ENCODE measurements at places on chromosomes 12 and 14.
A peak's percentile ranks its signal among the peaks of the same experiment; 100 is the strongest.

GRCh38 chr12:50550530-50551223 is 45.9 kb downstream of the DIP2B start:
- no peak for DNase-seq

GRCh38 chr12:108638141-108638827 is 4.6 kb upstream of the SELPLG start:
- no peak for DNase-seq

DNA sequence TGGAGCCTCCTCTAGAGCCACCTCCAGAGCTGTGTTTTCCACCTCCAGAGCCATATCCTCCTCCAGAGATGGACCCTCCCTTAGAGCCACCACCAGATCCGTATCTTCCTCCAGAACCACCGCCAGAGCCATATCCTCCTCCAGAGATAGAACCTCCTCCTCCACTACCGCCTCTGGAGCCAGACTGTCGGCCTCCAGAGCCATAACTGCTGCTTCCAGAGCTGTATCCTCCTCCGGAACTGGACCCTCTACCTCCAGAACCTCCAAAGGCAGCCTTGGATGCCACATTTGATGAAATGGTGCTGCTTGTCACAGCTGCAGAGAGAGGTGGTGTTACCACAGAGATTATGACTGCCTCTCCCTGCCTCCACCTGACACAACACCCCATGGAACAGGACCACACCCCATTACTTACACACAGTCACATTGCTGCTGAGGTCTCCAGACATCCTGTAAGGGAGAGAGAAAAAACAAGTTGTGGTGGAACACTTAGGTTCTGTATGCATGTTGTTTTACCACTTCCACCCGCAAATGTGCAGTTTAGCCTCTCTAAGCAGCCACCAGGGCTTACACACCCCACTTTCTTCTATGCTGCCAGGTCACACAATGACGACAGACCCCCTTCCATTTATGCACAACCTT is 6.8 kb downstream of the KRT2 start:
- peak; percentile 81 for DNase-seq

DNA sequence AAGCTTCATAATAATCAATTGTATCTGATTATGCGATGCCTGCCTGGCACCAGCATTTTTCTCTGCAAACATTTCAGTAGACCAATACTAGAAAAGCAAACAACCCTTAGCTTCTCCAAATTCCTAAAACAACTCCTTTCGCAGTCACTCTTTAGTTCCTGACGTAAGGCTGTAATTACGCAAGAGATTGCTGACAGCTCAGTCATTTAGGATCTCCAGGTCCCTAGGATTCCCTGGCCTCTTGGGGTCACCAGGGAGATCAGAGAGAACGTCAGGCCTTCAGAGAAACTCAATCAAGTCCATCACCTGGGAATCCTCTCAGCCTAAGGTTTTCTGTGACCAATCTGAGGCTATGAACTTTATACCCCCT is 390.6 kb downstream of the PAWR start:
- DNase-seq: no peak

DNA sequence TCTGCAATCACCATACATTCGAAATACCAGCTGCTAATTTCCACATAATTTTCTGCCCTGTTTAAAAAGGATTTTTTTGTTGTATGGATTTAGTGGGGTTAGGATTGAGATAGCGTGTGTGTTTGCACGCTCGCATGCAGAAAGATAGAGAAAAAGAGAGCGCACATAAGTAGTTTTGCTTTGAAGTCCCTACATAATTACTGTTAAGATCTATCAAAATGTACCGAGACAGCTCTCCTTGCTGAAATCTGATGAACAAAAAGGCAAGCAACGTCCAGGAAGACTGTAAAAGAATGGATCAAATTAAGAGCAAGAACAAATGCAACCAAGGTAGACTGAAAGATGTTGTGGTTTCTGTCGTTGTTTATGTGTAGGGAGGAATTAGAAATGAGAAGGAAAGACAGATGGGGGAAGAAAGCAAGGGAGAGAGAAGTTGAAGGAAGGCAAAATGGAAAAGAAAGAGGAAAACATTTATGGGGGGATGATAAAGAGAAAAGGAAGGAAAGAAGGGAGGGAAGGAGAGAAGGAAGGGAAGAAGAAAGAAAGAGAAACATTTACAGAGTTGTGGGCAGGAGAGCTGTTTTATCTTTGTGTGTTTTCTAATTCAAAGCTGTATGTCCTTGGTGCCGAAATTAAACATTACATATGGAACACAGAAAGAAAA is 522.3 kb downstream of the MED13L start:
- no peak for DNase-seq

DNA sequence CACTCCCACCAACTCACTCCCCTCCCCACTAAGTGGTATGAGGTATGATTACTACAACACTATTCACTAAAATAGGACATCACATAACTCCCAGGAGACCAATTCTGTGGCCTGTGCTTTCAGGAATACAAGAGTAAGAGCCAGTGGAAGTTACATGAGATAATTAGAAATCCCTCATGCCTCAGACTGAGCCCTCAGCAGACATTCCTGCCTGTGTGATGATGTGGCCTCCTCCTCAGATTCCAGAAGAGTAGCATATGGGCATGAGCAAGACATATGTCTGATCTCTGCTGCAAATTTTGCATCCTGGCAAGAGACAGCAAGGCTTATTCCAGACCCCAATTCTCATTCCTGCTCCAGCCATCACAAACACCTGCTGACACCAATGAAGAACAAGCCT is 46.0 kb upstream of the BMP4 start:
- no peak for DNase-seq

DNA sequence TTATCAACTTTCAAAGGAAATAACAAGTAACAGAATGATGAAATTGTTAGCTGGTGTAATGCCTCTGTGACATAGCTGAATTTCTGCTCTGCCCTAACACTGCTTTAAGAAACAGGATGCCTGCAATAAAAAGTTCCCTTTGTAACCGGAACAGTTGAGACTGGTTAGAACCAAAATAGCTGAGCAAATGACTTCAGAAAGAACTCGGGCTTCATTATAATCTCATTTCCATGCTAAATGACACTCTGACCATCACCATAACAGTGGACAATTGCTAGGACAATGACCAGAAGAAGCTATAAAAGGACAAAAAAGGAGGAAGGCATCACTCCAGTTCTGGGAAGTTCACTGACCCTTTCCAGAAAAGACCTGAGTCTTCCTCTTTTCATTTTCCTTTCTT is 23.5 kb upstream of the PYGL start:
- no peak for DNase-seq

DNA sequence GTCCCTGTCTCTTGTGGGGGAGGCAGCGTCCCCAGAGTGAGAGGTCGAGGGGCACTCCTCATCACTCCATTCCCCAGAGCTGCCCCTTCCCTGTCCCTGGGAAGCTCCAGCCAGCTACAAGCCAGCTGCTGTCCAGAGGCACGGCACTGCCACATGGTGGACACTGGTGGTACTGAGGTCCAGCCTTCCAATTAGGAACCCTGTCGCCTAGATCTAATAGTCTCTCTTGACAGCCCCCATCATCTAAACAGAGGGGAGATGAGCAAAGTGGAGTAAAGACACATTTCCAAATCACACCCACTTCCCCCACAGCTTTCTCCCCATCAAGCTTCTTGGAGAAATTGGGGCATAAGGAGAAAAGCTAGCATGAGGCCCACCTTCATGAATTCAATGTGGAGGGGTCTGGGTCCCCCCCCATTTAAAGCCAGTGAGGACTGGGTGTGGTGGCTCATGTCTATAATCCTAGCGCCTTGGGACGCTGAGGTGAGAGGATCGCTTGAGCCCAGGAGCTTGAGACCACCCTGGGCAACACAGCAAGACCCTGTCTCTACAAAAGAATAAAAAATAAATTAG is 2.1 kb upstream of the INHBE start:
- DNase-seq: no peak

DNA sequence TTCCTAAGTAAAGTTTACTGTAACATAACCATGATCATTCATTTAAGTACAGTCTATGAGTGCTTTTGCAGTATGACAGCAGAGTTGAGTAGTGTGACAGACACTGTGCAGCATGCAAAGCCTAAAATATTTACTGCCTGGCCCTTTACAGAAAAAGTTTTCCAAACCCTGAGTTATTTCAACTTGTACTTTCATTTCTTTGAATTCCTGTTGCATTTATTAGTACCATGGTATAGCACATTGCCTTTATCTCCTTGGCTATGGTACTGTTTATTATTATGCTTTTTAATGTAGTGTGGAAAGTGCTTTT is 6.2 kb downstream of the ARHGAP5 start:
- no peak for DNase-seq

- DNase-seq: no peak
These were observed 20.3 kb downstream of the PPM1H start for GRCh38 chr12:62914443-62915203.

- DNase-seq: no peak
These were observed 273.0 kb upstream of the USP15 start for GRCh38 chr12:61987173-61987572.

- no peak for DNase-seq
These were observed 256.9 kb downstream of the ATXN7L3B start for GRCh38 chr12:74794522-74794921.

GRCh38 chr14:68939893-68940613 is 39.0 kb downstream of the ACTN1 start:
- no peak for DNase-seq

GRCh38 chr14:71355324-71356201 is 448.3 kb downstream of the PCNX1 start:
- DNase-seq: no peak

- DNase-seq: no peak
These were observed 67.0 kb upstream of the MAX start for GRCh38 chr14:65169351-65169750.

- DNase-seq: no peak
These were observed 219.2 kb downstream of the PDZRN4 start for GRCh38 chr12:41407232-41407799.

DNA sequence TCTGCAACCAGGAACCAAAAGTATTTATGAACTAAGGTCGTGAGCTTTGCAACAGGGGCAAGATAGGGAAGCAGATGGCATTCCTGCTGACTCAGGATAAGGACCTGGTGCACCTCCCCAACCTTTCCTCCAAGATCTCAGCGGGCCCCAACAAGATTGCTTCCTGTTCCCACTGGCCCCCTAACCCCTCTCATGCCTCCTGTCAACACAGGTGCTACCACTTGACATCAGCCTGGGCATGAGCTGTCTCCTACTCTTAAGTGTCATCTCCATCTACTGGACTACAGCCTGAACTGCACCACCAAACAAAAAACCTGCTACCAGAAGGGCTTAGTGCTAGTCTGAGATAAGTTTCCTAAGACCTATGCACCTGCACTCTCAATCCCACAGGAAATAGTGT is 32.7 kb downstream of the MED6 start:
- no peak for DNase-seq

DNA sequence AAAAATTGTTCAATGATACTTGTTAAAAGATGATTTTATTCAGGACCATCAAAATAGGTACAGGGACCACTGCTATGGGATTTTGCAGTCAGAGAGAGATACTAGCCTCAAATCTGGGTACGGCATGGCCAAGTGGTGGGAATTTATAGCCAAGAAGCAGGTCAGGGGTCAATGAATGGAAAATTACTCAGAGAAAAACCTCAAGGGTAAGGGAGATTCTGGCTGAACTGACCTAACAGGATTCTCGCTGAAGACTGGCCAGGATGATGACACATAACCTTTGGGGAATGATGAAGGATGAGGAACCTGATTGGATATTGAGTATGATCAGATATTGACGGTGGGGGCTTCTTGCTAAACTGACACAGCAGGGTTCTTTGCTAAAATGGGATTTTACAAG is 32.7 kb downstream of the DEPDC4 start:
- DNase-seq: no peak

GRCh38 chr12:87952850-87953249 is 76.4 kb downstream of the C12orf50 start:
- no peak for DNase-seq

- DNase-seq: no peak
These were observed 2.8 kb upstream of the ART4 start for GRCh38 chr12:14846042-14846587.

DNA sequence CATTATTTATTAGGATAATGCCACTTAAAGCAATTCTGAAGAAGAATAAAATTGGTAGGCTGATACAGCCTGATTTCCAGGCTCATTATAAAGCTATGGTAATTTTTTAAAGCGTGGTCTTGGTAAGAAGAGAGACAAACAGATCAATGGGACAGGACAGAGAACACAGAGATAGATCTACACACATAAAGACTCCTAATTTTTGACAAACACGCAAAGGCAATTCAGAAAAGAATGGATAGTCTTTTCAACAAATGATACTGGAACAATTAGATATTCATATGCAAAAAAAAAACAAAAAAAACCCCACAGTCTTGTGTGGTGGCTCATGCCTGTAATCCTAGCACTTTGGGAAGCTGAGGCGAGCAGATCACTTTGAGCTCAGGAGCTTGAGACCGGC is 25.9 kb upstream of the MEG3 start:
- no peak for DNase-seq

DNA sequence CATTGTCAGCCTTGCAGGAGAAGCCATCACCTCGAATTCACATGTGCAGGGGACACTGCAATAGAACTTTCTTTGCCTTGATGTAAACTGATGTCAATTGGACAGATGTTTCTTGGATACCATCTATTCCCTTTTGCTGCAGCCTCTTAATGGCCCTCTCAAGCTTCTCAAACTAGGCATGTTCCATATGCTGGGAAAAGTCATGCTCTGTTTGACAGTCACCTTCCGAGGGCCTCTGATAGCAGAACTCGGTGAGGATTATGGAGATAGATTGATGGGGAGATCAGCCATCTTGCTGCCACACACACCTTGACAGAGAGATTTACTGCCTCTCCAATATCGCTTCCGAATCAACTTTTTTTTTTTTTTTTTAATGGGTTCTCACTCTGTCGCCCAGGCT is 145.8 kb upstream of the NUDT4 start:
- no peak for DNase-seq

DNA sequence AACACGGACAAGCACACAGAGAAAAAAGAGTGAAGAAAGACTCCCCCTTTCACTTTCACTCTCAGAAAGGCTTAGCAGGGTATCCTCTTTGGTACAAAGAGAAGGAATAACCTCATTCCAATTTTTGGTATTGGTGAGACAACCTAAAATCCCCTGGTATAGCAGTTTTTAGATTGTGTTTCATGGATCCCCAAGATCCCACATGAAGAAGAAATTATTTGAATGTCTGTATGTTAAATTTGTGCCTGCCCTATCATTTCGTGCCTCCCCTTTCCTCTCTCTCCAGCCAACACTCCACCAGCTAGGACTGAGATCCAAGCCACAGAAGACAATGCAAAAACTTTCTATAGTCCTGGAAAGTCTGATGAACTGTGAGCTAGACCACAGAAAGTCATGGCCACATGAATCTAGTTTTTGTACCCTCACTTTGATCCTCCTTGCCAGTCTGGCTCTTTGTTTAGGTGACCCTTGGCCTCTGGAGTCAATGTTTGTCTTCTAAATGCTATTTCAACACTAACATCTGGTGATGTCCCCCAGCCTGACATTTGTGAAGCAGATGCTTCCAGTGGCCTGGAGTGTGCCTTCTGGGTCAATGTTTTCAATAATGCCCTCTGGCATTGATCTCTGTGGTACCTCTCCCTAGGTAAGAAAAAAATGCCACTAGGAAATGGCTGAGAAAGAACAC is 181.9 kb upstream of the BMP4 start:
- DNase-seq: no peak
